Stimulated activated CD4-positive, alpha-beta T cell treated with anti-CD3 and anti-CD28 coated beads, Interleukin-12 subunit alpha, Interleukin-12 subunit beta, amount 100 ng/mL, for 24 hours (primary cell): ENCODE measurements at places on chromosomes 11 and 22.

GRCh38 chr11:7495882-7496551 is 10.7 kb downstream of the OLFML1 start:
- DNase-seq = no peak

DNA sequence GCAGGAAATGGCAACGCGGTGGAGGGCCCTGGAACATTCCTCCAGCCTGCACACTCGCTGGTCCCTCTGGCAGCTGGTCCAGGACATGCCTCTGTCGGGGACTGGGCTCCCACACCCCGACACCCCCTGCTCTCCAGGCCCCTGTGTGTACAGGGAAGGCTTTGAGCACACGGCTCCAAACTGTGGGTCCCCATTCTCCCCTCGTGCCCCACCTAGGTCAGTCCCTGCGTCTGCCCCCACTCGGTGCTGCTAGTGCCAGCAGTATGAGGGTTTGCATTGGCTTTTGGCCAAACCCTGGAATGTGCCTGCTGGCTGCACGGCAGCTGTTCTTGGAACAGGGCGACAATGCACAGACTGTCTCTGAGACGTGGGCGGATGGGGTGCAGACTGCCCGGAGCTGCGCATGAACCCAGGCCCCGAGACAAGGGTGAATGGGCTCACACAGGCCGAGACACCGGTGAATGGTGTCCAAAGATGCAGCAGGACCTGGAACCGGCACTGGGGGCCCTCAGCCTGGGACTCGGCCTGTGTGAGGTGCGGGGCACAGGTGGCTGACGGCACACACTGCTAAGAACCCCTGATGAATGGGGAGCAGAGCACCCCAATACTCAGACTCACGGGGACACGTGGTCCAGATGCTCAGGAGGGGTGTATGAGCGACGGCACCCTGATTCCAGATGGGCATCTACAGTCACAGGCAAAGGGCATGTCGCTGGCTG is 7.5 kb upstream of the SYT8 start:
- DNase-seq = no peak

GRCh38 chr22:31269892-31270579 is 22.3 kb downstream of the PIK3IP1 start:
- DNase-seq = no peak

- DNase-seq = no peak
Observed at GRCh38 chr11:64358907-64359711, at the start of gene RPS6KA4. Gene RPS6KA4, plus strand, starts transcription at chr11:64359162. Its CDS starts 74 bp downstream, at chr11:64359236.

GRCh38 chr11:102345904-102346303 is 1.1 kb upstream of the BIRC2 start:
- no peak for DNase-seq

DNA sequence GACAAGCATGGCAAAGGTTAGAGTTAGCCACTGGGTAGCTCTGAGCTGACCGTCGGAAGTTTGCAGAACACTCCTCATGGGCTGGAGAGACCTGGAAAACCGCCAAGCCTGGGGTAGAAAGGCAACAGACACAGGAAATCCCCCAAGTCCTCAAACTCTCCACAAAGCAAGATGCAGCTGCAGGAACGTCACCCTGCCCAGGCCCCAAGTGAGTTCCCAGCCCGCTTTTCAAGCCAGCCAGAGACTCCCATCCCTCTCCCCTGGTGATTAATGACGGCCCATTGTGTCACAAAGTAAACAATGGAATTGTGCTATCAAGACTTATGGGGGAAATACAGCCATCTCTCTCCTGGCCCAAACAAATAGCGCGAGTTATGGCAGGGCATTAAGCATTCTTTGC is 633.0 kb downstream of the TBC1D22A start:
- no peak for DNase-seq

DNA sequence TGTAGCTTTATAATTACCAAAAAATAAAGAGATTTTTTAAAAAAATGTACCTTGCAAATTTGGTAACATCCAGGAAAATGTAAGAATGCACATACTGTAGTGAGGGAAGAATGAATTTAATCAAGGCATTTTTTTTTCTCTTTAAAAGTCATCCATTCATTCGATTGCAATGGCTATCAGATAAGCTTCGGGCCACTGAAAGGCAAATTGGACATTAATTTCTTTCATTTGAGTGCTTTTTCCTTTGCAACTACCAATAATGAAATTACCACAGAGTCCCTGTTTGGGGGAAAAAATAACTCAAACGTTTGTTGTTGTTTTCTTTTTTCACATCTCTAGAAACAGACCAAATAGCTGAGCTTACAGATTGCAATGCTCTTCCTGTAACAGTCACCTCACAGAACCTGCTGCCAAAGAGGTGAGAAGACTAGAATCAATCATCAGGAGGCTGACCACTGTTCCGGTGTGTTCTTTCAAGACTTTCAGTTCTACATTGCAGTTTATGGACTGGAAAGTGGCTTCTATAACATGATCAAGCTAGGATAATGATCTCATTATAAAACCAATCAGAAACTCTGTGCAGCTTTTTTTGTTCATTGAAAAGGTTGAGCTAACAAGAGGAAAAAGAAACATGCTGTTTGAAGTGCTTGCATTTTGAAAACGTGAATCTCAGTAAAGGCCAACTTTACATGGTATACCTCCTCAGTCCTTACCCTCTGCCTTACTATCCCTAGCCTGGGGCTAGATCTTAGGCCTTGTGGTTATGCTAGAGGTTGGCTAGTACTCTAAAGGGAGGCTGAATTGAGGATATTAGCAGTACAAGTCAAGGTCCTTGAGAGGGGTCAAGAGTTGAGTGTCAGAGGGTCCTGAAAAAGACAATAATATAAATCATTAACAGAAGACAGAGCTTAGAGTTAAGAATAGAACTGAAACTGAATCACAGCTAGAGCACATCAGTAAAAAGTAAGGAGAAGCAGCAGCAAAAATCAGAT is 1276.1 kb downstream of the LRRC4C start:
- no peak for DNase-seq
